ENCODE measurements at places on chromosomes 7 and 10.
A peak's percentile ranks its signal among the peaks of the same experiment; 100 is the strongest.

- no peak for DNase-seq
Observed at GRCh38 chr7:121307021-121307574, 21.7 kb upstream of the WNT16 start.

- DNase-seq, result no peak
Observed at GRCh38 chr10:6465854-6466601, 114.0 kb downstream of the PRKCQ start.

- no peak for DNase-seq
Observed at GRCh38 chr10:79054203-79055099, 14.3 kb upstream of the ZMIZ1 start.

GRCh38 chr10:34119456-34119855 lies 695.6 kb downstream of the PARD3 start:
- no peak for DNase-seq

- DNase-seq, result no peak
Observed at GRCh38 chr7:34839645-34840044, 181.6 kb downstream of the NPSR1 start.

DNA sequence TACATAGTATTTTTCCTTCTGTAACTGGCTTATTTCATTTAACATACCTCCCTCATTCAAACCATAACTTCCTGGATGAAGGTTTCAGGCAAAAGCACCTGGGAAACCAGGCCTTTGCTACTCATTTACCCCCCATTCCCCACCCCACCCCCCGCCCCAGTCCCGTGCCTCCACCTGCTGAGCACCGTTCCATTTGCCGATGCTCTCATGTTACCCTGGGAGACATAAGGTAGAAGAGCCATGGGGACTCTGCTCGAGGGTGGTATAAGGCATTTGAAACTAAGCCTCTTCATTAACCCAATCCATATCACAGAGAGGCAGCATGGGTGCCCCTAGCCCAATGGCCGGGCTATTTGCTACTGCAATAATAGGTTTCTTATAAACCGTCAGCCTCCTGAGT lies 22.2 kb upstream of the MCM10 start:
- no peak for DNase-seq

GRCh38 chr10:124170631-124171030 lies 77.2 kb upstream of the CHST15 start:
- DNase-seq, result no peak

DNA sequence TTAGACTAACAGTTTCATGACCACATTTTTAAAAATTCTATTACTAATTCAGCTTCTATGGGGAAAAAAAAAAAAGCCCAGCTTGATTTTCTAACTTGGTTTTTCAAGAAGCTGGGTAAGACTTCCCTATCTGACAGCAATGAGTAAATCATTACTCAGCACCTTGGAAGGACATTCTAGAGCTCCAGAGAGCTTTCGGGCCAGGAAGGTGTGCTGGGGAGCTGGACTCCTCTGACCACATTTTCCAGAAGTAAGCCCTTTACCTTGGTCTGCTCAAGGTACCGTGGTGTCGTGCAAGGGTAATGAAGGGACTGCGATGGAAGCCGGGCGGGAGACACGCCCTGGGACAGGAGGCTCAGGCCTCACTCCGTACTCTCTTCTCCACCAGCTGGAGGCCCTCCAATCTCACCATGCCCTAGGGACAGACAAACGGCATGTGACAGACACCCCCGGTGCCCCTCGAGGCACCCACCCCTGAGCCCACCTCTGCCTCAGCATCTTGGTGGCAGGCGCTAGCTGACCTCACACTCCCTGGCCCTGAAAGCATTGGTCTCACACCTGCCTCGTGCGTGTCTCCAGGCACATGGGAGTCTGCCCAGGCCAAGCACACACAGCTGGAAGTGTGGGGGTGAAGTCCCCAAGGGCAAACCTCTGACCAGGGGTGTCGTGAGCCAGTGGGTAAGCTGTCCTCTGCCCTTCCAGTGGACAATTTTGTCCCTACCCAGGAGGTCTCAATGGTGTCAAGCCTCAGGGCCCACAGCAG lies 152.1 kb downstream of the OAT start:
- DNase-seq, result no peak

DNA sequence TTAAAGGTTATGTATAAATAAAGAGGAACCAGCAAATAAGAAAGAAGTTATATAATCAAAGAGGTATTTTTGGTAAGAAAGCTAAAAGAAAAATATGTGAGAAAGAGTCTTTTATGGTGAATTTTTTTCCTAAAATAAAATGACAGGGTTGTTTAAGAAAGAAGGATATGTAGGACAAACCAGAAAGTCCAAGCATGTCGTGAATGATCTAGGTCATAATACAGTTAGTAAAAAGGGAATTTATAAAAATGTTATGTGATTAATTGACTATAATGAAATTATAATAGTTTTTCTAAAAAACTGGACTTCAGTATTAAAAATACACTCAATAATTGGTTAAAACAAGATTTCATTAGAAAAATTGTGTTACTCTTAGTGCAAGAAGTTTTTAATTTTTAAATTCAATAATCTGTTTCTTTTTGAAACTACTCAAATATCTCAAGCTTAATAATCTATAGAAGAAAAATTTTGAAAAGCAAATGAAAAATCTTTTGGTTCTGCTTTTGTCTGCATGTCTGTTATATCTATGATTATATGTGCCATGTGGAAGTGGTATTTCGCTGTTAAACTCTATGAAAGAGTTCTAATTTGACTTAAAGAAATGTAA lies 23.3 kb downstream of the AVL9 start:
- no peak for DNase-seq

DNA sequence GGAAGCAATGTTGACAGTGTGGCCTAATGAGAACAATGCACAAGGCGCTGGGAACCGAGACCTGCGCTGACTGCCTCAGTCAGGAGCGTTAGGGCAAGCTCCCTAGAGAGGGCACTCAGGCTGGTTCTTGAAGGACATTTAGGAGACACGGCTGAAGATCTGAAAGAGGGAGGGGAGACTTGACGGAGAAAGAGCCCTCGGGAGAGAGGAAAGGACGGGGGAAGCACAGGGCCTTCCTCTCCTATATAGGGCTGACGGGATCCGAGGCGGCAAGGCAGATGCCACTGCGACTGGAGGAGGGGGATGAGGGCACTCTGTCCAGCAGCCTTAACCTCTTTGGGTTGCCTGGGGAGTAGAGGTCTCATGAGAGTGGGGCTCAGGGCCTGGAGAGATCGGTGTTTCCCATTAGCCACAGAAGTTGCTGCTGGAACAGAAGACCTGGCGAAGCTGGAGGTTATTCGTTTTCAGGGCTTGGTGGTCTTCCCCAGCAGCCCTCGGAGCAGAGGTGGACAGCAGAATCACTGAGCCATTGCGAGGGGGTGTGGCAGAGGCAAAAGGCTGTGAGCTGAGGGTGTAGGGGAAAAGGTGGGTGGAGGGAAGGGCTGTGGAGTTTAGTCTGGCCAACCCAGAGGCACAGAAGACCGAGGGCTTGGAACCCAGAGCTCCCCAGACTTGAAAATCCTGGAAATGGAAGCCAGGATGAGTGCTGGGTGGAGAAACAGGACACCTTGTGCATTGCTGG lies 36.0 kb downstream of the CLEC2L start:
- no peak for DNase-seq

DNA sequence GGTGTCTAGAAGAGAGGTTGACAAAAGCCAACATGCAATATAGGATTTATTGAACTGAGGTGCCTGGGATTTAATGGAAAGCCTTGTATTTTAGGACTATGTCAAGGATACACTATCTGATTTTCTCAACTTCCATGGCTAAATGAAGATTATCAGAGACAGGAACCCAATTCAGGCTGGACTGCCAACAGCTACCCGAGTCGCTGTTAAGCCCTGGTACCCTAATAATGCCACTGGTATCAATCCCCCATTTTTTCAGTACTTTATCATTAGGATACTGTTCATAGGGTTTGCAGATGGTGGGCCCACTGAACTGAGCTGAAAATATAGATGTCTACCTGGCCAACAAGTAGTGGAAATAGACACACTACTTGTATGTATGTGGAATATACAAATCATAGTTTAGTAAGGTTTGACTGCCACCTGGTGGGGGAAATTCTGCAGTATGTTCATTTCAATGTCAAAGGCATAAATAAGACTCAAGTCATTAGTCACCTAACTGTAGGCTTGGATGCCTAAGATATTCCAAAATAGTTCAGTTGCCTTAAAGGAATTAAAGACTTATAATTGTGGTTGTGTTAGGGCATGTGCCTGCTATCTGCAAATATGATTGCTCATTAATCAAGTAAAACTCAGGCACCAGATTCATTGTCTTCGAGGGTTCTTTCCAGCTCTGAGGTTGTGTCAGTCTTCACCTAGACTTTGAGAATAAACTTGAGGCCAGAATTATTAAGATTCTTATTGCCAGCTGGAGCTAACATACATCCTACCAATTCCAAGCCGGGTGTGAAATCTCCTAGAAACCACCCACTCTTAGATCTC lies 34.1 kb upstream of the NOBOX start:
- peak; percentile 24 for DNase-seq
